Hematopoietic multipotent progenitor cell (in vitro differentiated cells): ENCODE measurements at places on chromosomes 11 and 22.
A peak's percentile ranks its signal among the peaks of the same experiment; 100 is the strongest.

DNA sequence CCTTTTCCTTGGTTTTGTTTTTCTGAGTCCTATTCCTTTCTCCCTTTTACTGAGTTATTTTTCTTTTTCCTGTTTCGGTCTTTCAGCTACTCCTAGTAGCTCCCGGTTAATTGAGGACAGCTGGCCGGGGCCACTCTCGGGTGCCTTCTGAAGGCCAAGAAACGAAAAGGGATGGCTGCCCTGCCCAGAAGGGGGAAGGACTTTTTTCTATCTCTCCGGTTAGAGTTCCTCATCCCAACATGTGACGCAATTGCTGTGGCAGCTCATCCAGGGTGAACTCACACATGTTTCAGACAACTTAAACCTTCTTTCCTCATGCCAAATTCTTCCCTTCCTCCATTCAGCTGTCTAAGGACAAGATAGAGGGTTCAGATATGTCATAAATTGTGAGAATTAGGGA lies 83.6 kb downstream of the PIWIL4 start:
- no peak for DNase-seq

DNA sequence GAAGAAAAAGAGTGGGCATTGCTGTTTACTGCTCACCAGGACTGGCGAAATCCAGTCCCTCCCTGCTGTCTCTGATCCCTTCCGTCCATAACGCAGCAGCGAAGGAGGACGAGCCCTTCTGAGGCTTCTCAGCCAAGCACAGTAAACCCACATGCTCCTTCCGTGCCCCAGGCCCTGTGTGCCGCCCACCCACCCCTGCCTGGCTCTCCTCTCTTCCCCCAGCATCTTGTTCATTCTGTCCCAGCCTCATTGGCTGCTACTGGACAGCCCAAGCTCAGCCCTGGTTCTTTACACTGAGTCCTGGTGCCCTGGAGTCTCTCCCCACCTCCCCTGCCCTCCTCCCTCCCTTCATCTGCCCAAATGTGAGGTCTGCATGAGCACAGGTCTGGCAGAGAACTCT lies 559.7 kb downstream of the BRD1 start:
- DNase-seq: no peak

DNA sequence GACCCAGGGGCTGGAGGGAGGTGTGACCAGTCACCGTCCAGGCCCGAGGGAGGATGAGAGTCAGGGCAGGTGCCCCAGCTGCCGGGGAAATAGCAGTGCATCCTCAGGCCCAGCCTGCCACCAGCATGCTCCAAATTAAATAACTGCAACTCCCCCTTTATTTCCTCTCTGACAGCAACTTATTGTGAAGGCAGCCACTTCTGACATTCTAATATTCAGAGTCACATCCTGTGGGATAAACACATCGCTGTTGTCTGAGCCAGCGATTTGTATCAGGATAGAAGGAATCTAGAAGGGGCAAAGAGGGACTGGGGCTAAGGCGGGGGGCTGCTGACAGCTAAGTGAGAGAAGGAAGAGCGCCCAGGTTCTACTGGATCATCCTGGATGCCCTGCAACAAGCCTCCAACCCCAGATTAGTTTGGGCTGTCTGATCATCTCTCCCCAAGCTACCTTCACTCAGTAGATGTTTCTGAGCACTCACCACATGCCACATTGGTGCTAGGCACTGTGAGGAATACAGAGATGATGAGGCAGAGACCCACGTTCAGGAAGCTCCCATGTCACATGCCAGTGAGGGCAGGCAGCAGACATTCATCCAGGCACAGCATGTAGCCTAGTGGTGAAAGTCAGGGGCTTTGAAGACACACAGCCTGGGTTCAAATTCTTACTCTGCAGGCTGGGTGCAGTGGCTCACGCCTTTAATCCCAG lies 214.1 kb downstream of the BUD13 start:
- DNase-seq: no peak

- DNase-seq: no peak
Measured at GRCh38 chr11:126438272-126438671, 82.8 kb downstream of the ST3GAL4 start.

GRCh38 chr11:86873573-86874083 lies 73.3 kb downstream of the PRSS23 start:
- DNase-seq: no peak

DNA sequence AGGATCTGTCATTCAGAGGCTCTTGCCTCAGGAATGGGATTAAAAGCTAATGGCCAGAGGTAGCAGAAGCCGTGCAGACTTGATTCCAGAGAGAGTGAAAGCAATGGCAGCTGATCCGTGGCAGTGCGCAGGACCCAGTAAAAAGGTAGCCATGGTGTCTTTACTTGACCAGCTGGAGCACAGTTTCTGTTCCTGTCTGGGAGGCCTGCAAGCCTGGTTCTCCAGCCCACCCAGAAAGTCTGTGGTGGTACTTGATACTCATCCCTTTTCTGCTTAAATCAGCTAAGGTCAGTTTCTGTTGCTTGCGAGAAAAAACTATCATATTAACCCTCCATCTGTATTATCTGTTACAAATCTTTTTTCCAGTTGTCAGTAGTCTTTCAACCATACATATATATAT lies 86.7 kb downstream of the RPS6KA4 start:
- DNase-seq: no peak

DNA sequence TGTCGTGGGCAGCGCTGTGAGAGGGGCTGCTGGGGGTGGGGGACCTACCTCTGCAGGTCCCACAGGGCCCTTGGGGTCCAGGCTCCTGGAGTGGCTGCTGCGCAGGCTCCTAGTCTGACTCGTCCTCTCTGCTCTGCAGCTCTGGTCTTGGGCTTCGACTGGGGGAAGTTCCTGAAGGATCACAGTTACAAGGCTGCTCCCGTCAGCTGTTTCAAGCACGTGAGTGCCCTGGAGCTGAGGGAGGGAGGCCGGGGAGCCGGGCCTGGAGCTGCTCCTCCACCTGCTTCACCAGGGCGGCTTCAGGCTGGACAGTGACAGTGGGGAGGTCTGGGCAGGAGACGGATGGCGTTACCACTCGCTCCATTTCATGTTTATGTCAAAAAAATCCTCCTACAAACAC lies 11.9 kb downstream of the L3MBTL2 start:
- no peak for DNase-seq

DNA sequence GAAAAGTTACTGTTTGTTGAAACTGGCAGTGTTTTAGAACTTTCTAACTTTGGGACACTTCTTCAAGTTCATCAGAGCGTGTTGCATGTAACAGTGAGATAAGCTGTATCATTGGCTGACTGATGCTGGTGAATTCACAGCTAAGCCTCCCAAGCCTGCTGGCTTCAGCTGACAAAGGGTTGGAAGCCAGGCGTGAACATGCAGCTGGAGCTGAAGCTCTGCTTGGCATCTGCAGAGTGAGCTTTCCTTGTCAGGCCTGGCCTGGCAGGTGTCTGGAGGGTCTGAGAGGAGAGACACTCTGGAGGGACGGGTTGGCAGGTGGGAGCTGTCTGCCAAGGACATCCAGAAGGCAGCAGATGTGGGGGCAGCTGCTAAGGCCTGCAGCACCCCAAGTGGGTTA lies 1.5 kb downstream of the AMPD3 start:
- peak; percentile 37 for DNase-seq

DNA sequence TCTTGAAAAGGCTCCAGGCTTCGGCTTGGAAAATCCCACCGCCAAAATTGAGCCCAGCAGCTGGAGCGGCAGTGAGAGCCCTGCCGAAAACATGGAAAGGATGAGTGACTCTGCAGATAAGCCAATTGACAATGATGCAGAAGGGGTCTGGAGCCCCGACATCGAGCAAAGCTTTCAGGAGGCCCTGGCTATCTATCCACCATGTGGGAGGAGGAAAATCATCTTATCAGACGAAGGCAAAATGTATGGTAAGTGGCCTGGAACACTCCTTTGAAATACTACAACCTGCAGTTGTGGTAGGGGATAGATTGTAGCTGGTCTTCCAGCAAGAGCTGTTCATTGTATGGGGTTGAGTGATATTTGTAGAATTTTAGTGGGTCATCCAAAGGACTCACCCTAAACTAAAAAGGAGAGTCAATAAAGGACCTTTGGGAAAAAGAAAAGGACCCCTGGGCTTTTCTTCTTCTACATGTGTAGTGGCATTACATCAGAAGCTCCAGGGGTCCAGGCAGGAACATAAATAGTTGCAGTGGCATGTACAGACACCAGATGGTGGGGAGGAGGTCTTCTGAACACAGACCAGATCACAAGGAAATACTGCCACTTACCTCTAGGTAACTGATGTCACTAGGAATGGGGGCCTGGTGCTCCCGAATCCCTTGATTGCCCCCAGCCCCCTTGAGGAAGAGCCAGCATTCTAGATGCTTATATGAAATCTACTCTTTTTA lies 90.1 kb downstream of the TEAD1 start:
- no peak for DNase-seq

- DNase-seq: no peak
Measured at GRCh38 chr22:46030231-46030880, 53.4 kb upstream of the WNT7B start.

DNA sequence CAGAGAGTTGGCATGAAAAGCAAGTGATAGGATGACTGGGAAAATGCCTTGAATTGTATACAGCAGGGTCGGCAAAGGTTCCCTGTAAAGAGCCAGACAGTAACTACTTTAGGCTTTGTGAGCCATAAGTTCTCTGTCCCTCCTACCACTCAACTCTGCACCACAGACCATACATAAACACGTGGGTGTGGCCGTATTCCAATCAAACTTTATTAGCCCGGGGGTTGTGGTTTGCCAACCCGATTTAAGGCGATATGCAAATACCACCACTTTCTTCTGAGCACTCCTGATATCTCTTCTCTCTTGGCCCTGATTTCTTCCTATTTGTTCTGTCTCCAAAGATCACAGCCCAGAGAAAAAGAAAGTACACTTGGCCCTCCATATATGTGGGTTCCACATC lies 87.5 kb downstream of the MN1 start:
- peak; percentile 16 for DNase-seq

- DNase-seq: no peak
Measured at GRCh38 chr11:120167659-120168058, 29.7 kb upstream of the TRIM29 start.

DNA sequence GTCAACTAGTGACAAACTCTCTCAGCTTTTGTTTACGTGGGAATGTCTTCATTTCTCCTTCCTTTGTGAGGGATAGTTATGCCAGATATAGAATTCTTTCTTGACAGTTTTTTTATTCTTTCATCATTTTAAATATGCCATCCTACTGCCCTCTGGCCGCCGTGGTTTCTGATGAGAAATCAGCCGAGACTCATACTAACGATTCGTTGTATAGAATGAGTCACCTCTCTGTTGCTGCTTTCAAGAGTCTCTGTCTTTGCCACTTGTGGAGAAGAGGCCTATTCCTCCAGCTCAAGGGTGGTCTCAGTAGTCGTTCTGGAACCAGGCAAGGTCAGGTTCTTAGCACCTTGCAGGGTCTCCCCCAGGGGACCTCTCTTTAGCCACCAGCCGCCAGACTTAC lies 8.0 kb downstream of the MYO7A start:
- no peak for DNase-seq

DNA sequence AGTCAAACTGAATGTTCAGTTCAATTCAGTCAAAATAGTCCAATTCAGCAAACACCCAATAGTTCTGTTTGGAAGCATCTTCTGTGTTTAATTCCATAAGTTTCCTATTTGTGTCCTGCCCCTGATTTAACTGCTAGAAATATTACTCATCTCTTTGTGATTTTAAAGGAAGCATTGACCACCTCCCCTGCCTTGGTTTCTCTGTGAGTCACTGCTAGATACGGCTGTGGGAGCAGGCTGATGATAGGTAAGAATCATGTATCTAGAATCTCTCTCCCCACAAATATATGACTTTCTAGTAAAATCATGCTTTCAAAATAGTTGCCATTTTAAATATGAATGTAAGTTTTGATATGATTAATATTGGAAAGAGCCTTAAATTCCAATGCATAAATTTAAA lies 888.5 kb downstream of the NTM start:
- no peak for DNase-seq

- DNase-seq: peak; percentile 3
Measured at GRCh38 chr11:86637988-86638387, 34.4 kb downstream of the ME3 start.

- DNase-seq: no peak
Measured at GRCh38 chr22:19961201-19961580, 19.6 kb upstream of the TXNRD2 start.

DNA sequence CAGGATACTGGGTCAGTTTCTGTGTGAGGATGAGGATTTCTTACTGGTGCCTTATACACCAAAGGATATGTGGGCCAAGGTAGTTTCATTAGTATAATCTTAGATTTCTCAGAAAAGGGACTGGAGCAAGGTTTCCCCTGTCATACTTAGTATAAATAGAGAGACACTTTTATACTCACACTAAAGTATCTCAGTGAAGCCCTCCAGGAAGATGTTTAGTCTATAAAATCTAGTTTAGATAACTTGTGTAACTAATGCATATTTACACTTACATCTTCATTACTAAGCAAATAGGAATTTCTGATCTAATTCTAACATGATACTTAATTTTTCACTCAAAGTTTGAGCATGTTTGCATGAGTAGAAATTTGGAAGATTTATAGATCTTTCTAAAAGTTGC lies 11.1 kb downstream of the EMSY start:
- DNase-seq: no peak

GRCh38 chr22:32309585-32310251 lies 47.9 kb upstream of the RFPL3 start:
- DNase-seq: no peak

- no peak for DNase-seq
Measured at GRCh38 chr11:64003807-64004589, 17.8 kb downstream of the OTUB1 start.

GRCh38 chr11:48051217-48051830 lies 71.0 kb downstream of the PTPRJ start:
- DNase-seq: no peak

DNA sequence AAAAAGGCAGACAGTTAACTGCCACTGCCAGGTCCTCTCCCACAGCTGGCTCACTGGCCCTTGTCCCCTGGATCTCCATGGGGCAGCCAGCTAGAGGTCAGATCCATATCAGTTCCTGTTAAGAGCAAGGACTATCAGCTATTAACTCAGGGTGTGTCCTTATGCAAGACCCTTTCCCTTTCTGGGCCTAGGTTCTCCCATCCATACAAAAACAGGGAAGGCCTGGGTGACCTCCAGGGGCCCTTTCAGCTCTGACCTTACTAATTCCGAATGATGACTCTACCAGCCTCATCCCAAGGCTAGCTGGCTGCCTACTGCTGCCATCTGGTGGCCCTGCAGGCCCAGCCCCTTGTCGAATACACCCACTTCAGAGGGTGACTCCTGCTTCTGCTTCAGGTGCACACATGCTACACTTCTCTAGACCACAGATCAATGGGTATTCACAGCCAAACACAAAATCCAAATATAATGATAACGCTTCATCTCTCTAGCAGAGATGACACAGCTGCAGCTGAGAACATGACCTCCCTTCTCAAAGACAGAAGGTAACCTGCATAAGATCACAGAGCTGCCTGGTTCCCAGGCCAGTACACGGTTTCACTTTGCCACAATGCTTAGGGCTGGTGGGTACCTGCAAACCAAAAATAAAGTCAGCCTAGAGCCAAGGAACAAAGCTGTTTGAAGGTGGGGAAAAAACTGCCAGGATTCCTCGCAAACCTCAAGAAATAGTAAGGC lies 34.1 kb downstream of the SERGEF start:
- DNase-seq: no peak

GRCh38 chr22:40122792-40123191 lies 54.9 kb upstream of the TNRC6B start:
- no peak for DNase-seq
